ENCODE measurements at places on chromosomes 1 and 21. TPM values are rescaled to one million over a fixed set of nuclear protein-coding genes. Genes with fewer than 3 reads are reported as not detected.

GRCh38 chr1:1121611-1122077, 5.8 kb upstream of the C1orf159 start:
- H3K27me3 ChIP-seq: peaks cover 46% of the 10 kb centered on the region
- H3K27ac ChIP-seq: no peak overlapping the region
- no peak for DNase-seq
- H3K4me1 ChIP-seq: no peaks in the 10 kb centered on the region
- no peak overlapping the region for H3K4me3 ChIP-seq

GRCh38 chr1:165073185-165074007, 283.1 kb downstream of the LMX1A start:
- no peak overlapping the region for H3K4me3 ChIP-seq
- DNase-seq: peak; percentile 75
- H3K4me1 ChIP-seq: no peaks in the 10 kb centered on the region
- no peak overlapping the region for H3K27ac ChIP-seq
- no peaks in the 10 kb centered on the region for H3K27me3 ChIP-seq

GRCh38 chr21:41037936-41038335, 130.0 kb upstream of the BACE2 start:
- H3K4me1 ChIP-seq: no peaks in the 10 kb centered on the region
- no peaks in the 10 kb centered on the region for H3K27me3 ChIP-seq
- DNase-seq: no peak

- H3K27ac ChIP-seq: peak overlapping the region; percentile 23
- H3K4me3 ChIP-seq: peak overlapping the region; percentile 25
- peaks cover 57% of the 10 kb centered on the region for H3K4me1 ChIP-seq
- H3K27me3 ChIP-seq: no peaks in the 10 kb centered on the region
- H3K36me3 ChIP-seq: no peaks in the 10 kb centered on the region
These were observed 107.5 kb downstream of the MRPS6 start for GRCh38 chr21:34180826-34181359.

DNA sequence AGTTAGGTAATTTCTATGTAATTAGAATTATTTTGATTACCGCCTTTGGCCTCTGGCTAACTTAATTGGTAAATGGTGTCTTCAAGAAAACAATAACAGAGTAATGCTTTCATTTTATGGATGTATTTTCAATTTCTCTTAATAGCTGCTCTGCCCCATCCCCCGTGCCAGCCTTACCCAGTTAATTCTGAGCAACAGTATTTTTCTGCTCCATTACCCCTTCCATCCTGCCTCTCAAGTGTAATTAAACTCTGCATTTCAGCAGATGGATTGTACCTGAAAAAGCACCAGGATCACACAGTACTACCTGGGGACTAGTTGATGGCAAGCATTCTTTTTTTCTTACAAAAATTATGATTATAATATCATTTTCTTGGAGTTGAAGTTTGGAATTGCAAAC, 104.2 kb downstream of the KIAA0319L start:
- no peaks in the 10 kb centered on the region for H3K4me1 ChIP-seq
- no peaks in the 10 kb centered on the region for H3K36me3 ChIP-seq
- no peak for DNase-seq
- H3K4me3 ChIP-seq: no peak overlapping the region
- no peaks in the 10 kb centered on the region for H3K27me3 ChIP-seq

- no peaks in the 10 kb centered on the region for H3K36me3 ChIP-seq
- no peak overlapping the region for H3K27ac ChIP-seq
- H3K4me1 ChIP-seq: no peaks in the 10 kb centered on the region
- no peak overlapping the region for H3K4me3 ChIP-seq
These were observed 150.5 kb downstream of the PLPPR5 start for GRCh38 chr1:98854137-98854536.

GRCh38 chr1:107843989-107844388, 121.0 kb downstream of the VAV3 start:
- H3K36me3 ChIP-seq: no peaks in the 10 kb centered on the region
- DNase-seq: no peak
- H3K4me3 ChIP-seq: no peak overlapping the region
- H3K27me3 ChIP-seq: no peaks in the 10 kb centered on the region
- H3K27ac ChIP-seq: no peak overlapping the region

DNA sequence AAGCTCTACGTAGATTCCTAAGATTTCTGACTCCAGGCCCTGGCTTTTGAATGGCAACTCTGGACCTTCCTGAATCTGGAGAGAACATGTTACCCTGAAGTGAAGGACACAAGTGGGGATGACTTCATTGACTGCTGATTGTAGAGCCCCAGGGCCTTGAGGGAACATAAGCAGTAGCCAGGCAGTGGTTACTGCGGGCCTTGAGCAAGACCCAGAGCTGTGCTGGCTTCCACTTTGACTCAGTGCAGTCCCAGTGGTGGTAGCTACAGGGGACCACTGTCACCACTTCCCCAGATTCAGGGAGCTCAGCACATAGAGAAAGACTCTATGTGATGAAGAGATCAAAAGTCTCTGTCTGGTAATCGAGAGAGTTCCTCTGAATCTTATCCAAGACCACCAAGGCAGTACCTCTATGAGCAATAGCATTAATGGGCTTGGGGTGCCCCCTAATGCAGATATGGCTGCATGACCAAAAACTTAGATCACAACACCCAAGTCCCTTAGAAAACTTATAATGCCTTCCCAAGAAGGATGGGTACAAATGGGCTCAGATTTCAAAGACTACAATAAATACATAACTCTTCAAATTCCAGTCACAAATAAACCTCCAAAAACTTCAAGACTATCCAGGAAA, 1278.3 kb downstream of the AMY1C start:
- no peak overlapping the region for H3K27ac ChIP-seq
- no peaks in the 10 kb centered on the region for H3K4me1 ChIP-seq
- no peak overlapping the region for H3K4me3 ChIP-seq
- H3K27me3 ChIP-seq: no peaks in the 10 kb centered on the region

GRCh38 chr1:186213225-186213607, 161.8 kb downstream of the TPR start:
- H3K4me3 ChIP-seq: no peak overlapping the region
- no peak overlapping the region for H3K27ac ChIP-seq
- peaks cover 8% of the 10 kb centered on the region for H3K4me1 ChIP-seq
- no peaks in the 10 kb centered on the region for H3K27me3 ChIP-seq

- H3K36me3 ChIP-seq: no peaks in the 10 kb centered on the region
- H3K27me3 ChIP-seq: no peaks in the 10 kb centered on the region
- H3K4me3 ChIP-seq: no peak overlapping the region
- H3K4me1 ChIP-seq: peaks cover 7% of the 10 kb centered on the region
- peak; percentile 7 for DNase-seq
These were observed 306.5 kb downstream of the AJAP1 start for GRCh38 chr1:4960782-4961475.

DNA sequence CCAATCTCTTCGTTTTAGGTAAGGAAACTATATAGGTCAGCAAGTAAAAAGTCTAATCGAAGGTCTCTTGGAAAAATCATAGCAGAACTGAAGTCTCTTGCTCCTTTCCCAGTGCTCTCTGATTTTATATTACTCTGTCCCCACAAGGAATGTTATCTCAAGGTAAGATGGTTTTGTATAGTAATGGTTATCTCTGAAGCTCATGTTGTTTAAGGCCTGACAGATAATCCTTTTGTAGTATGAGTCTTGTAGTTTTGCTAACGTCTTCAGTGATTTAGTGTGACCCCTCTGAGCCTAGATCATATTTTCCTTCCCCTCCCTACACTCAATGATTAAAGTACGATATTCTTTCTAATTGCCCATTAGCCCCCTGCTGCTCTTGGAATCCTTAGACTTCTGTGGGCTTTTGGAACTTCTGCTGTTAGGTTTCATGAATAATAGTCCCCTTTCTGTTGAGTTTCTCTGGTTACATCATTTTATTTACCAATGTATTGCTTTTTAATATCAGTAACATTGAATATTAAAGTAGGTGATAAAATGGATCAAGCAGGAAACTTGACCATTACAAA, 52.1 kb downstream of the CNST start:
- H3K4me3 ChIP-seq: no peak overlapping the region
- peak; percentile 21 for DNase-seq
- H3K27me3 ChIP-seq: no peaks in the 10 kb centered on the region
- H3K4me1 ChIP-seq: peaks cover 15% of the 10 kb centered on the region

DNA sequence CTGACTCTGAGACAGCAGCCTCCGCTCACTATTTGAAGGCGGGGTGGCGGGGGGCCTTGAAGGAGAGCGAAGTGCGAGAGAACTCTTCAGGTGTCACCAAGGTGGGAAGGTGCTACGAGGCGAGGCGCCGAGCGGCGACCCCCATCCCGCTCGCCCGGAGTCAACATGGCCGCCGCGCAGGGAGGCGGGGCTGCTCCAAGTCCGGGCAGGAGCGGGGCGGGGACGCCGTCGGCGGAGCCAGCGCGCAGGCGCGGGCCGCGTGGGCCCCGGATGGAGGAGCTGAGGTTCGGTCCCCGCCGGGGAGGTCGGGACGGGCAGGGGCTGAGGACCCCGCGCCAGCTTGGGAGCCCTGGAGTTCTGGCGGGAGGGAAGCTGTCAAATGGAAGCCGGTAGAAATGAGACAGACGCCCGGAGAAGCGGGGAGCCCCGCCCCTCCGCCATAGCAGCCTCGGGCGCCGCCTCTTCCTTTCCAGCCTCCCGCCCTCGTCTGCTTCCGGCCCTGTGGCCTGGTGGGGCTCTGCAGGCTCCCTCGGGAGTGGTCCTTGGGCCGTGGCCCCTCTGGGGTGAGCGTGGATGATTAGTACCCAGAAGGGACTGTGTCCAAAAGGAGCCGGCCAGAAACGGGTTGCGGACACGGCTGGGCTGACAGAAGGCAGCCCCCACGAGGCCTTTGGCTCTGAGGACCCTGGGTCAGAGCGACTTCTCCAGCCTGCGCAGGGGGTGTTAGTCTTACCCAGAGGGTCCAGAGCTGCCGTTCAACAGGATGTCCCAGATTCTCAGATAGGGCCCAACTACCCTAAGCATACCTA, at the start of gene PIGV:
PIGV (plus strand) TSS at position 245 of the 809 bp plus-strand sequence. CDS start 2,866 bp downstream, outside the sequence.
- H3K27ac ChIP-seq: peak within 1 kb of the TSS; percentile 84
- H3K4me1 ChIP-seq: peaks cover 33% of the 10 kb centered on the region
- H3K4me3 ChIP-seq: peak within 1 kb of the TSS; percentile 61
- peak; percentile 95 for DNase-seq
- no peaks in the 10 kb centered on the region for H3K27me3 ChIP-seq

DNA sequence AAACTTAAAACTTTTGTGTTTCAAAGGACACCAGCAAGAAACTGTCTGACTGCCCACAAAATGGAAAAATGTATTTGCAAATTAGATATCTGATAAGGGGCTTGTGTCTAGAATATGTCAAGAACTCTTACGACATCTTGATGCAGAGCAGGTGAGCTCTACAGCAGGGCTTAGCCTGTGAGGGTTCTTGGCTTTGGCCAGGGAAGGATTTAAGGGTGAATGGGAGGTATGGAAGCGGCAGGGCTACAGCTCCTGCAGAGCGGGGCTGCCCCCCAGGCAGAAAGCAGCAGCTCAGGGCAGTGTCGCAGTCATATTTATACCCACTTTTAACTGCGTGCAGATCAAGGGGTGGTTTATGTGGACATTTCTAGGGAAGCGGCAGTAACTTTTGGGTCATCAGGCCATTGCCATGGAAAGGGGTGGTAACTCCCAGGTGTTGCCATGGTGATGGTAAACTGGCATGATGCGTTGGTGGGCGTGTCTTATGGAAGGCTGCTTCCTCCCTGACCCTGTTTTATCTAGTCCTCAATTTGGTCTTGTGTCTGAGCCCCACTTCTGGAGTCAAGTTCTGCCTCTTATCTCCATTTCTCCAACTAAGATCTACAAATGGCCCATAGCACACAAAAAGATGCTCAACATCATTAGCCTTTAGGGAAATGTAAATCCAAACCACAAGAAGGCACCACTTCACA, 23.2 kb downstream of the MORN1 start:
- no peaks in the 10 kb centered on the region for H3K27me3 ChIP-seq
- no peak overlapping the region for H3K27ac ChIP-seq
- no peak overlapping the region for H3K4me3 ChIP-seq
- no peaks in the 10 kb centered on the region for H3K36me3 ChIP-seq
- DNase-seq: no peak

DNA sequence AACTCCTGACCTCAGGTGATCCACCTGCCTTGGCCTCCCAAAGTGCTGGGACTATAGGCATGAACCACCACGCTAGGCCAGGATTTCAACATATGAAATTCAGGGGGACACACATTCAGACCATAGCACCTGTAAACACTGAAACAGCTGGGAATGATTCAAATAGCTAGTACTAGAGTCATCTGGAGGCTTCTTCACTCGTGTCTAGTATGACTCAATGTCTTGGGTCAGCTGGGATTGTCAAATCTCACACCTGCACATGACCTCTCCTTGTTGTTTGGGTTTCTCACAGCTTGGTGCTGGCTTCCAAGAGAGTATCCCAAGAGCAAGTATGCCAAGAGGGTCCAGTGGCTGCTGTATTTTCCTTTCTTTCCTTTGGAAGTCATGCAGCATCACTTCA, 75.1 kb downstream of the PGM1 start:
- no peak for DNase-seq
- H3K27ac ChIP-seq: no peak overlapping the region
- no peaks in the 10 kb centered on the region for H3K4me1 ChIP-seq
- H3K36me3 ChIP-seq: no peaks in the 10 kb centered on the region
- no peak overlapping the region for H3K4me3 ChIP-seq

DNA sequence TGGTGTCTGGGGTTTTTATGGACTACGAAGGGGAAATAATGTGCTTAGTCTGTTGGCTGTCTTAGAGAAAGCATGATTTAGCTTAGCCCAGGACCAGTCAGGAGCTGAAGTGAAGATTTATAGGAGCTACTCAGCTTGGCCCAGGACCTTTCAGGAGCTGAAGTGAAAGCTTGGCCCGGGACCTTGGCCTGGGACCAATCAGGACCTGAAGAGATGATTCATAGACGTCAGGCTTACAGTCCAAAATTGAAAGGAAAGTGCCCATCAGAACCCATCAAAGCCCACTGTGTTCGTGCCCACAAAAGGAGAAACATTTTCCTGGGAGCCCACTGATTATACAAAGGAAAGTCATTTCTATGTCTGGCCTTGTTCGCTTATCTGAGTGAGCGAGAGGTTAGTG, 35.6 kb downstream of the MSTO1 start:
- peaks cover 4% of the 10 kb centered on the region for H3K4me1 ChIP-seq
- H3K4me3 ChIP-seq: no peak overlapping the region
- DNase-seq: no peak
- H3K27me3 ChIP-seq: no peaks in the 10 kb centered on the region
- H3K36me3 ChIP-seq: no peaks in the 10 kb centered on the region

- no peak overlapping the region for H3K4me3 ChIP-seq
- H3K4me1 ChIP-seq: peaks cover 22% of the 10 kb centered on the region
- no peak overlapping the region for H3K27ac ChIP-seq
- H3K27me3 ChIP-seq: no peaks in the 10 kb centered on the region
These were observed 135.1 kb downstream of the RRAGC start for GRCh38 chr1:38724160-38725131.

GRCh38 chr1:30596891-30597290, 126.5 kb downstream of the MATN1 start:
- no peak overlapping the region for H3K4me3 ChIP-seq
- no peak for DNase-seq
- no peak overlapping the region for H3K27ac ChIP-seq
- H3K4me1 ChIP-seq: no peaks in the 10 kb centered on the region
- no peaks in the 10 kb centered on the region for H3K36me3 ChIP-seq

- no peaks in the 10 kb centered on the region for H3K36me3 ChIP-seq
- peak overlapping the region; percentile 70 for H3K4me3 ChIP-seq
- H3K27ac ChIP-seq: peak overlapping the region; percentile 50
- DNase-seq: peak; percentile 41
- peaks cover 36% of the 10 kb centered on the region for H3K4me1 ChIP-seq
- H3K27me3 ChIP-seq: no peaks in the 10 kb centered on the region
These were observed 1.2 kb upstream of the DHCR24 start for GRCh38 chr1:54888080-54888733.

GRCh38 chr1:25642574-25643108, 26.1 kb downstream of the MAN1C1 start:
- DNase-seq: no peak
- no peaks in the 10 kb centered on the region for H3K27me3 ChIP-seq
- H3K4me1 ChIP-seq: peaks cover 22% of the 10 kb centered on the region

Gene SH2D5
- 7.7 TPM for total RNA-seq

Gene COL11A1
- 56.6 TPM for total RNA-seq

Gene HAPLN2
- total RNA-seq: 0.65 TPM

Gene FCGR3A
- not detected for total RNA-seq

Gene MROH9
- total RNA-seq: not detected

Gene CFHR4
- not detected for total RNA-seq

Gene LHX8
- not detected for total RNA-seq

Measured in neural progenitor cell (in vitro differentiated cells).